ENCODE measurements at places on chromosomes 6 and 20.

DNA sequence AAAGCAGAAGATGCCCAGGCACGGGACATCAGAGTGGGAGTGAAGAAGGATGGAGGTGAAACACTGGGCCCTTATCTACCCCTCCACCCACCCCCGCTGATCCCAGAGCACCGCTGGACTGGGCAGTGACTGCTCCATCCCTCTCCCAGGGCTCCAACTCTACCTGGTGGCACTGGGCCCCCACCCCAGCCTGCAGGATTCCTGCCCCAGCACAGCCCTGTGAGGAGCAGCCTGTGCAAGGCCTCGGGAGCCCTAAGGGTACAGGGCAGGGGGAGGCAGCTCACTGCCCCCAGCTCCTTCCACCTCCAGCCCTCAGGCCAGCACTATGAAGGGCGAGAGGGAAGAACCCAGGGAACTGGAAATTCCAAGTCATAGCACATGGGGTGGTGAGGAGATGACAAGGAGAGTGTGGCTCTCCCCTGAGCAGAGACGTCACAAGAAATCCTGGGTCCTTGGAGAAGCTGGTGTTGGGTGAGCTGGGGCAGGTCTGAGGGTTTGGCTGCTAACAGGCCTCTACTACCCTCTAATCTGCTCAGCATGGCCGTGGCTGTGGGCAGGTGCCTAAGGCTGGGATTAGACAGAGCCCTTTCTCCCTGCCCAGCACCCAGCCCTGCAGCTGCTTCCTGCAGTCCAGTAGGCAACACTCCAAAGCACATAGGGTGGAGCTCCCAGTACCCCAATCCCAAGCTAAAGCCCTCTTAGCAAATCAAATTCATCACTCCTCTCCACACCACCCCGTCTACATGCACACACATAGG is 3.5 kb downstream of the CST3 start:
- DNase-seq = no peak

DNA sequence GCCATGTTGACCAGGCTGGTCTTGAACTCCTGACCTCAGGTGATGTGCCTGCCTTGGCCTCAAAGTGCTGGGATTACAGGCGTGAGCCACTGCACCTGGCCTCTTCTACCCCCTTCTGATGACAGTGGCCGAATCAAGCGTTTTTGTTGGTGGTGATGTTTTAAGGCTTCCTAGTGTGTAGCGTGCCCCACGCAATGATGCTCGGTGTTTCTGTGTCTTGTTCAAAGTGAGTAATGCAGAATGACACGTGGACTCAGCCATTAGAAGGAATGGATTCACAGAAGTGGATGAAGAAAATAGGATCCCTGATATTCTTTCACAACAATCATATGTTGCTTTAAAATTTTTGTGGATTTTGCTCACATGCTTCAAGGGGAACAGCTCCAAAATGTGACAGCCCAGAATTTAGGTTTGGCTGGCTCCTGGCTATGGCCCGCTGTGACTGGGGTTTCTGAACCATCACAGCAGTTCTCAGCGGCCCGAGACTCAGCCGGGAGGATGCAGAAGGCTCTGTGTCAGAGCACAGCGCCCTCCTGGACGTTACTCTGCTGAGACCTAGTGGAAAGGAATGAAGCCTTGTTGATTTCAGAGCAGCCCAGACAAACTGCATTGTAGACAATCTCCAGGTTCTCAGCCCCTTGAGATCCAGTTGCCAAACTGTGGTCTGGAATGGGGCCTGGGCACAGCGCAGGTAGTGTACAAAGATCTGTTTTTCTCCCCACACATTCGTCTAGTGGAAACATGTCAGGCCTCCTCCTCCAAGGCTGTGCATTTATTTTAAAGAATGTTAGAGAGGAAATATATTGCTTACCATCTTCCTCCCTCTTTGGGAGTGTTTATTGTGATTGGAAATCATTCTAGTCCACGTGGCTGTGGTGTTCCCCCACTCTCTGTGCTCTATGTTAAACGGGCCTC is 57.6 kb upstream of the TIAM2 start:
- DNase-seq = peak; percentile 22

DNA sequence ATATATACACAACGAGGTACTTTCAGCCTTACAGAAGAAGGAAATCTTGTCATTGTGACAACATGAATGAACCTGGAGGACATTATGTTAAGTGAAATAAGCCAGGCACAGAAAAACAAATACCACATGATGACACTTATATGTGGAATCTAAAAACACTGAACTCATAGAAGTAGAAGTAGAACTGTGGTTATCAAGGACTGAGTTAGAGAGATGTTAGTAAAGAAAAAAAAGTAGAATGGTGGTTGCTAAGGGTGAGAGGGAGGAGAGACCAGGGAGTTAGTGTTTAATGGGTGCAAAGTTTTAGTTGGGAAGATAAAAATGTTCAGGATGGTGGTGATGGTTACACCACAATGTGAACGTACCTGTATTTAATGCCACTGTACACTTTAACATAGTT is 4.8 kb upstream of the STX11 start:
- no peak for DNase-seq

DNA sequence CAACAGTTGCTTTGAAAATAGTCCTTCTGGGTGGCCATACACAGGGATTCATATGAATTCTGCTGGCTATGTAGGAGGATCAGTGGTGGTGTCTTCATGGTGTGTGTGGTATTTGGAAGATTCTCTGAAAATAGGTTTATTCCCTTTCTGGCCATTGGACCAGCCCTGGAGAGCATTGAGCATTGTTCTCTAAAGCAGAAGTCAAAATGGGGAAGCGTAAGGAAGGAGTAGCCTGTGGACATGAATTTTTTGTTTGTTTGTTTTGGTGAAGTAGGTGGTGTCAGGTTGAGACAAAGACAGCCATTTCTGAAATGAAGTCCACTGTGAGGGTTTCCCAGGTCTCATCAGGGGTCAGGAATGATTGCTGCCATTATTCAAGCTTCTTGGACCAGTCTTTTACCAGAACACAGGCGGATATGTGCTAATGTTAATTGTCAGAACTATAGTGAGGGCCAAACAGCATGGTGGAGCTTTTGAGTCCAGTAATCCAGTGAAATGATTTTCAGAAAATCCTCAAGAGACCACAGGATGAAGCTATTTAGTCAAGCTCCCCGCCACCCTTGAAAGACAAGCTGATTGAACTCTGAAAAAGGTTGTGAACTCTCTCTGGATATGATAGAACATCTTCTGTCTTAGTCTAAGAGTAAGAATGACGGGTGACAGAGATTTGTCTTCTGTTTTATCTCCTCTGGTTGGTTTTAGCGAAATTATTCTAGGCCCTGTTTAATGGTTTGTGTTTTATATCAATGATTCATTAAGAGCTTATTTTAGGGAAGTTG is 60.0 kb downstream of the DNAH8 start:
- DNase-seq = no peak

- no peak for DNase-seq
These were observed 6.9 kb downstream of the HLA-DPB1 start for GRCh38 chr6:33082702-33083101.

GRCh38 chr20:37381621-37382471 is 35.9 kb downstream of the SRC start:
- no peak for DNase-seq

DNA sequence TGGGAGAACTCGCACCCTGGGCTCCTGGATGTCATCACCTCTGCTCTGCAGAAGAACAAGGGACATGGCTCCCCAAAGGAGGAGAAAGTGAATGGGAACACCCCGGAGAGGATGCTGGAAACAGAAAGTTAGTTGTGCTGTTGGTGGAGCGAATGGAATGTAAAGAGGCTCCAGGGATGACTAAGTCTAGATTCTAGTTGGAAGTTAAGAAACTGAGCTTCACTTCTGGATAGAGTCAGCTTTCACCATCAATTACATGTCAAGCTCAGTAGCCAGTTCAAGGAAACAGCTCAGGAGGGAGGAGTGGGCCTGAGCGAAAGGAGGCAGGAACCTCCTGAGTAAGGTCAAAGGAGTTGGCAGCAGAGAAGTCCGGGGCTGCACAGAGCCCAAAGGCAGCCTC is 132.1 kb upstream of the ARID1B start:
- no peak for DNase-seq
